ENCODE measurements at places on chromosomes 2 and 18.

DNA sequence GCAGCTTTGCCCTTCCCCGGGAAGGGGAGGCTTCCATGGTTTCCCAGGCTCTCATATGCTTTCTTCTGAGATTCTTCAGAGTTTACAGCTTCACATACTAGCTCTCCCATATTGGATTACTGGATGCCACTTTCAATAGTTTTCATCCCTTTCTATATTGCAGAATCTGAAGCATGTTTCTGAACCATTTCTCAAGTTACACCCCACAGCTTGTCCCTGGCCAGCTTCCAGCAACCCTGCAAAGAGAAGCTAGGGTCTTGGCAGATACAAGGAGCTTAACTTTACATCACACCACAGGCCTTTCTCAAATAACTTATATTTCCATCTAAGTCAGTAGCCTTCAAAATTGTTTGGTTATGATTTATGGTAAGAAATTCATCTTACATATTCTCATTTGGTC, 39.6 kb downstream of the LHCGR start:
- no peaks in the 10 kb centered on the region for H3K27me3 ChIP-seq
- H3K4me1 ChIP-seq = no peaks in the 10 kb centered on the region
- DNase-seq = no peak
- no peaks in the 10 kb centered on the region for H3K36me3 ChIP-seq
- H3K4me3 ChIP-seq = no peak overlapping the region

DNA sequence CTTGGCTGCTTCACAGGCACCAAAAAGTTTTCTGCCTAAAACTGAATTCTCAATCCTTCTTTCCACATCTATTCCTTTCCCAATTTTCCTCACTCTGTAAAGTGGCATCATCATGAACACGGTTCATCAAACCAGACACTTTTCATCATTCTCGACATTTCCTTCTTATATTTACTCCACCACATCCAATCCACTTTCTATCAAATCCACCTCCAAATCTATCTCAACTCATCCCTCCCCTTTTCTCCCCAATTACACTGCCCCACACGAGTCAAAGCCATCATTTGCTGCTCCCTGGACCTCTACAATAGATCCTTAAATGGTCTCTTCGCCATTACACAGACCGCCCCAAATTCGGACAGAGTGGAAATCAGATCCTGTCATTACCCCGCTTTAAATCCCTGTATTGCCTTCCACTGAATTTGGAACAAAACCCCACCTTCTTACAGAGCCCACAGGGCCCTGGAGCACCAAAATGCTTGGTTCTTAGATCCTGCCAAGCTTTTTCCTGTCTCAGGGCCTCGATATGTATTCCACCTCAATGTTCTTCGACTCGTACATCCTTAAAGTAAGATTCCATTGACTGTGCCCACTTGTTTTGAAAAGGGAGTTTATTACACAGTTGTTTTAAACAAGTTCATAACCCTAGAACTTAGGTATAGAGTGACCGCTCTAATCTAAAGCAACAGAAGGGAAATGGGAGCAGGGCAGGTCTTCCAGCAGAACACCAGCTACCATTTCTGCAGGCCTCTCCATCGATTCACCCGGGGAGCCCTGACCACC, 856 bp downstream of the ACAA2 start:
- peaks cover 3% of the 10 kb centered on the region for H3K4me1 ChIP-seq
- H3K36me3 ChIP-seq = no peaks in the 10 kb centered on the region
- H3K4me3 ChIP-seq = peak overlapping the region; percentile 78

DNA sequence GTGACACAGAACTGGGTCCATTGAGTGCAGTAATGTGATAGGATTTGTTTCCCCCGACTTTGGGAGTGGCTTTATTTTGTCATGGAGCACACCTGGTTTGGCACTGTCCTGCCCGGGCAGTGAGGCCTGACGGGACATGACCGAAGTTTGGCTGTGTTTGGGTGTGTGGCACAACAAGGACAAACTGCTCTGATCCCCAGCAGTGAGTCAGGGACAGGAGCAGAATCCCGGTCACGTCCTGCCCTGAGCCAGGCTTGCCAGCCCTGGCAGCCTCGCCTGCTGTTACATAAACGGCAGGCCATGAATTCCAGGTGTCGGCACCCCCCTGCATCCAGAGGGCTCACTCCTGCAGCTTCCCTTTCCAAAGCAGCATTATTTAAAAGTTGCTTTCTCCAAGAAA, 45.7 kb downstream of the IMPA2 start:
- H3K4me1 ChIP-seq = no peaks in the 10 kb centered on the region
- no peak for DNase-seq
- no peaks in the 10 kb centered on the region for H3K27me3 ChIP-seq
- H3K36me3 ChIP-seq = no peaks in the 10 kb centered on the region
- H3K27ac ChIP-seq = no peak overlapping the region

DNA sequence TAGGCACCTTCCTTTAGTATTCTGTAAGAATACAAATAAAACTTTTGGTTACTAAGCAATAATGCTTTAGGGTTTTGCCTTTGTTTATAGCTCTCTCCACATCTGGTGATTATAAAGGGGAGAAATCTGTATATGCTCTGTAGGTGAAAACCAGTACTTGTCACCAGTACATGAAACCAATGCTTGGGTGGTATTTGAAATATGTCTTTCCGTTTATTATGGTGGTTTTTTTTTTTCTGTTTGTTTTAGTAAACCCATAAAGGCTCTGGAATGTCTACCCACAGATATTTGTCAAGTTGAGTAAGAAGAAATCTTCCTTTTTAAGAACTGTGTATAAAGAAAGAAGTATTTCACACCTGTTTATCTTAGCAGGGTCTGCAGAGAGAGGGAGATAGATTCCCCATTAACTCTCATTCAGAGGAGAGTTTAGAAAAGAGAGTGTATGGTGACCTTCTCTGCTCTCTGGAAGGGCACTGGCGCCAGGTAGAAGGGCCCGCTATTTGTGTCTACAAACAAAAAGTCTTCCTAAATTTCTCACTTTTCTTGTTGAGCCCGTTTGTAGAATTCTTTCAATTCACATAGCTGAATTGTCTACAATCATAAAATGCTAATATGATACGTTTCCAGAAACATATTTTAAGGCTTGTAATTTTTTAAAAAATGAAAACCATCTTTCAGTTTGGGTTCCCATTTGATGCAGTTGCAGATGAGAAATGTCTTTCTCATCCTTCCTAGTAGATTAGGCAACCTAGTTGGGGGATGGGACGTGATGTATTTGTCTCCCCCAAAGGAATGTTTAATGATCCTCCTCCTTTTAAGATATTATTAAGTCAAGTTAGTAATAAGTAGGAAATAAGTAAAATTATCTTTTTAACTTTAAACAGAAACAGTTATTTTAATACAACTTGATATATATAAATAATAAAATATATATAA, 33.9 kb downstream of the MAP3K20 start:
- H3K27me3 ChIP-seq = no peaks in the 10 kb centered on the region
- DNase-seq = peak; percentile 22
- no peak overlapping the region for H3K27ac ChIP-seq
- no peak overlapping the region for H3K4me3 ChIP-seq
- no peaks in the 10 kb centered on the region for H3K36me3 ChIP-seq

- H3K27me3 ChIP-seq = peaks cover 2% of the 10 kb centered on the region
- no peak overlapping the region for H3K4me3 ChIP-seq
- DNase-seq = no peak
Measured at GRCh38 chr18:23938043-23938756, 76.4 kb upstream of the TTC39C start.

Data from trophoblast cell (in vitro differentiated cells and primary cell).